ENCODE measurements at places on chromosomes 6 and 20.
A peak's percentile ranks its signal among the peaks of the same experiment; 100 is the strongest.

- no peak for DNase-seq
Observed at GRCh38 chr6:141513830-141514229, 618.9 kb upstream of the GJE1 start.

DNA sequence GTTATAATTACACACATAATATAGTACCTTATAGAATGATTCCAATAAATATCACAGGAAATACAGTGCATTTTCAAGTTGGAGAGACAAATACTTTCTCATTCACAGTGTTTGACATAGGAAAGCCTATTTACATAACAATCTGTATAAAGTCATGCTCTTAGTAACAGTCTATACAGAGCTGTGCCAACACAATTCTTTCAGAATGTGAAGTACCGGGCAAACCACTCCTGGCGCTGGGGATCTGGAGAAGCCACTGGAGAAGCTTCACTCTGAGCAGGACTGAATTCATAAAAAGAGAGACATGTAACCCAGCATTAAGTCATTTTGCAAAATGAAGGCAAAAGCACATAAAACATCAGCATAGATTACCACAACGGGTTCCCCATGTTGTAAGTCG is 24.9 kb upstream of the MCM9 start:
- DNase-seq: no peak

GRCh38 chr20:43658069-43658722 is 8.7 kb upstream of the MYBL2 start:
- no peak for DNase-seq

DNA sequence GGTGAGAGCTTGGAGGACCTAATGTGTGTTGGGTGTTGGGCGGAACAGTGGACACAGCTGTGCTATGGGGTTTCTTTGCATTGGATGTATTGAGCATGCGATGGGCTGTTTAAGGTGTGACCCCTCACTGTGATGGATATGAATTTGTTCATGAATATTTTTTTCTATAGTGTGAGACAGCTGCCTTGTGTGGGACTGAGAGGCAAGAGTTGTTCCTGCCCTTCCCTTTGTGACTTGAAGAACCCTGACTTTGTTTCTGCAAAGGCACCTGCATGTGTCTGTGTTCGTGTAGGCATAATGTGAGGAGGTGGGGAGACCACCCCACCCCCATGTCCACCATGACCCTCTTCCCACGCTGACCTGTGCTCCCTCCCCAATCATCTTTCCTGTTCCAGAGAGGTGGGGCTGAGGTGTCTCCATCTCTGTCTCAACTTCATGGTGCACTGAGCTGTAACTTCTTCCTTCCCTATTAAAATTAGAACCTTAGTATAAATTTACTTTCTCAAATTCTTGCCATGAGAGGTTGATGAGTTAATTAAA is 3.0 kb downstream of the HLA-A start:
- no peak for DNase-seq

GRCh38 chr6:97282238-97282725 is 734 bp downstream of the MMS22L start:
- peak; percentile 3 for DNase-seq

DNA sequence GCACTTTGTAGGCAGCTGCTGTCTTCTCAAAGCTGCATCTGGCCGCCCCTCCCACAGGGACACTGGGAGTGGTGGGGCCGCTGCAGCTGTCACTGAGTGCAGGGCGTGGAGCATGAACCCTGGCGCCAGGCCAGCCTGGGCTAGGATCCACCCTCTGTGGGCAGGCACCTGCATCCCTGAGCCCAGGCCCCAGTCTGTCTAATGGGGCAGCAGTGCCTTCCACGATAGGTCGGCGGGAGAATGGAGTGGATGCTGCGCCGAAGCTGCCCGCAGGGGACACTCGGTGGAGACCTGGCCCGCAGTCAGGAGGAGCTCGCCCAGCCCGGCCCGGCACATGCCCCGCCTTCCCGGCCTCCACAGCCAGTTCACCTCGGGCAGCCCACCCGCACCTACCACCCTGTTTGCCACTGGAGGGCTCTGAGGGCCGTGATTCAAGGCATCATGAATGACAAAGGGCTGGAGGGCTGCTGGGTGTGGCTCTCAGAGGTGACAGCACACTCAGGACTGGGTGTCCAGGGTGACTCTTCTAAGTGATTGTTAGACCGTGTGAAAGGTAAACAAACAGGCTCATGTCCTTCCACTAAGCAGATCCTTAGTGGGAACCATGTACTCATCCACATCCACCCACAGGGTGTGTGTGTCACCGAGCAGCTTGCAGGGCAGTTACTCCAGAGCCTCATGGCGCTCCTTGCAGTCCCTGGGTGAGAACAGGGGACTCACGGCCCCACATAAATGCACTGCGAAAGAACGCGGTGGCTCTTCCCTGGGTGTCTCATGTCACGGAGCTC is 133.9 kb downstream of the AGPAT4 start:
- no peak for DNase-seq

- DNase-seq: no peak
Observed at GRCh38 chr6:37690964-37691735, 6.5 kb downstream of the MDGA1 start.

GRCh38 chr6:35473850-35474130 is 5.6 kb downstream of the RPL10A start:
- no peak for DNase-seq

- DNase-seq: no peak
Observed at GRCh38 chr20:24798930-24799705, 150.0 kb upstream of the CST7 start.

DNA sequence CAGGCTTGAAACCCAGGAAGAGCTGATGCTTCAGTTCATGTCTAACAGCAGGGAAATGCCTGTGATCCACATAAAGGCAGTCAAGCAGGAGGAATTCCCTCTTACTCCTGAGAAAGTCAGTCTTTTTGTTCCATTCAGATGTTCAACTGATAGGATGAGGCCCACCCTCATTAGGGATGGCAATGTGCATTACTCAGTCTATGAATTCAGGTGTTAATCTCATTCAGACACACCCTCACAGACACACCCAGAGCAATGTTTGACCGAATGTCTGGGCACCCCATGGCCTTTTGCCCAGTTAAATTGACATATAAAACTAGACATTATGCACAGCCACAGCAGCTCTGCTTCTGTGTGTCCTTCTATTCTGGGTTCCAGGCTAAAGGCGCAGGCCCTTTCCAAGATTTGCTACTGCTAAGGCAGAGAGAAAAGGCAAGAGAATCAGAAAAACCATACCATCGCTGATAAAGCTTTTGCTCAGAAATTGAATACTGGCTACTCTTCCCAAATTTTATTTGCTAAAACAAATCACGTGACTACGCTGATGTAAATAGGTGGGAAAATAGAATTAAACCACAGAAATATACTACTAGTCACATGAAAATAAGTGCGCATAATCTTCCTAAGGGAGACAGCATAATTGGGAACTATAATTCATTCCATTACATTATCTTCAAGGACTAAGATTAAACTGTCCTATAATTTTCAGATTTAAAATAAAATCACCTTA is 625.0 kb upstream of the MAN1A1 start:
- no peak for DNase-seq

- no peak for DNase-seq
Observed at GRCh38 chr6:143399775-143400174, 50.7 kb downstream of the ADAT2 start.

GRCh38 chr6:9841886-9842725 is 572.8 kb downstream of the TFAP2A start:
- no peak for DNase-seq

GRCh38 chr20:50408526-50409364 is 101.4 kb upstream of the PTPN1 start:
- DNase-seq: no peak

- DNase-seq: no peak
Observed at GRCh38 chr20:59020938-59021551, 1.8 kb downstream of the TUBB1 start.

DNA sequence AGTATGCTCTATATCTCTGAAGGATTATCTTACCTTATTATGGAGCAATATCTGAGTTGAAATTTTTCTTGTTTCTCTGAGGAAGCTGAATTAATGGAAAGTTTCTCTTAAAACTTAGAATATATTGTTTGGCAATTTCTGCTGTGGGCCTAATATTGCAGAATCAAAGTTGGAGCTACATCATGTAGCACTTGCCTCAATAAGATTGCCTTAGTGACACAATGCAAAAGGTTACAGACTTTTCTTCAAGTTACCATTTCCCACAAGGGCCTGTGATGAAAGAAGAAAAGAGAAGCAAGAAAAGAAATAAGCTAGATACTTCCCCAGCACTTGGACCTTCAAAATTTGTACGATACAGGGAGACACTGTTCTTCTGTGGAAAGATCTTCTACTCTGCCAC is 151.2 kb downstream of the SOBP start:
- DNase-seq: no peak

GRCh38 chr6:8983202-8983688 is 547.9 kb upstream of the SLC35B3 start:
- peak; percentile 50 for DNase-seq

GRCh38 chr6:152151920-152152319 is 344.4 kb downstream of the ESR1 start:
- no peak for DNase-seq

DNA sequence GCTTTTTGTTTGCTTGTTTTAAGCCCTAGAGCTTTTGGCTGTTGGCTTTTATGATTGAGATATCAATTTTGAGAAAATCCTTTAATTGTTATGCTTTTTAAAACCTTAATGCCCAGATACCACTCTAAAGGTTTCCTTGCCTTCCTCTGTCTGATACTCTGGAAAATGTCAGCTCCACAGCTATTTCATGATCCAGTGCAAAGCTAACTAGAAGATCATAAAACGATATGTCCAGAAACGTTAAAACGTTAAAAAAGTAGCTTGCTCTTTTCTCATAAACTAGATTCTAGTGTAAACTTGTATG is 189.5 kb upstream of the TENT5A start:
- DNase-seq: no peak

GRCh38 chr6:71489736-71490135 is 201.1 kb downstream of the OGFRL1 start:
- no peak for DNase-seq

DNA sequence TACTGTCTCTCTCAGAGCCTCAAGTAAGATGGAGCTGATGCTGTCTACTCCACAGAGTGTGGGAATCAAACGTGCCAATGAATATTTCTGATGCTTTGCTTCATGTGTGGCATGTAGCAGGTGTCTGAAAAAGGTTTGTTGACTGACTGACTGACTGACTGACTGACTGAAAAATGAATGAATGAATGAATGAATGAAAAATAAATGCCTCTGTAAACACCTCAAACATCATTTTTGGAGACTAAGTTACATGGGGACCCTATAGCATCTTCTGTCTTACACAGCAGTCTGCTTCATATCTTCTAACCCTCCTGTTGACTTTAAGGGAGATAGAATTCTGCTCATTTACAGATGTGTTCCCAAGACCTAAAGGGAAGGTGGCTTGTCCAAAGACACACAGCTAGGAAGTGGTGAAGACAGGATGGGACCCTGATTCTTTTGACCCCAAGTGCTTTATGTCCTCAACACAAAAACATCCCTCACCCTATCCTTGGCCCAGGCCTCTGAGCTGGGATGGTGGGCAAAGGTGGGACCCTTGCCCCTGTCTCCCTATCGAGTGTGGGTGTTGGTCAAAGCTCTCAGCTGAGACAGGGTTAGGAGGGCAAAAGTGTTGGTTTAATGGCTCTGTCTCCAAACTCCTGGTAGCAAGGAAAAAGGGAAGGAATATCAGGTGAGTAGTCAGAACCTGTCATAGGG is 104.4 kb downstream of the TOX2 start:
- DNase-seq: no peak

GRCh38 chr20:184288-184687 is 5.2 kb downstream of the DEFB128 start:
- DNase-seq: no peak

GRCh38 chr6:101595276-101595675 is 201.8 kb downstream of the GRIK2 start:
- DNase-seq: no peak

DNA sequence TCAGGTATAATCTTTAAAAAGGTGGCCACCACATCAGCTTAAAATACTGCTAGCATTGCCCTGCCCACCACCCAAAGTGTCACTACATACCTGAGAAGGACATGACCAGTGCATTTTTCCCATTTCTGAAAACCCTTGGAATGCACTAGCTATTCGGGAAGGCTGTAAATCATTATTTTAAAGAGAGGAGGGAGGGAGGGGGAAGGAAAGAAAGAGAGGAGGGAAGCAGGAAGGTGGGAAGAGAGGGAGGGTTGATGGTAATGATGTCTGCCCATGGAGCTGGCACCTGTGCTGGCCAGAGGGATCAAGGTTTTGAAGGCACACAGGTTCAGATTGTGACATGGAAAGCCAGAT is 32.4 kb downstream of the VAPB start:
- no peak for DNase-seq

GRCh38 chr20:20019123-20019522 is 2.0 kb downstream of the NAA20 start:
- DNase-seq: no peak

DNA sequence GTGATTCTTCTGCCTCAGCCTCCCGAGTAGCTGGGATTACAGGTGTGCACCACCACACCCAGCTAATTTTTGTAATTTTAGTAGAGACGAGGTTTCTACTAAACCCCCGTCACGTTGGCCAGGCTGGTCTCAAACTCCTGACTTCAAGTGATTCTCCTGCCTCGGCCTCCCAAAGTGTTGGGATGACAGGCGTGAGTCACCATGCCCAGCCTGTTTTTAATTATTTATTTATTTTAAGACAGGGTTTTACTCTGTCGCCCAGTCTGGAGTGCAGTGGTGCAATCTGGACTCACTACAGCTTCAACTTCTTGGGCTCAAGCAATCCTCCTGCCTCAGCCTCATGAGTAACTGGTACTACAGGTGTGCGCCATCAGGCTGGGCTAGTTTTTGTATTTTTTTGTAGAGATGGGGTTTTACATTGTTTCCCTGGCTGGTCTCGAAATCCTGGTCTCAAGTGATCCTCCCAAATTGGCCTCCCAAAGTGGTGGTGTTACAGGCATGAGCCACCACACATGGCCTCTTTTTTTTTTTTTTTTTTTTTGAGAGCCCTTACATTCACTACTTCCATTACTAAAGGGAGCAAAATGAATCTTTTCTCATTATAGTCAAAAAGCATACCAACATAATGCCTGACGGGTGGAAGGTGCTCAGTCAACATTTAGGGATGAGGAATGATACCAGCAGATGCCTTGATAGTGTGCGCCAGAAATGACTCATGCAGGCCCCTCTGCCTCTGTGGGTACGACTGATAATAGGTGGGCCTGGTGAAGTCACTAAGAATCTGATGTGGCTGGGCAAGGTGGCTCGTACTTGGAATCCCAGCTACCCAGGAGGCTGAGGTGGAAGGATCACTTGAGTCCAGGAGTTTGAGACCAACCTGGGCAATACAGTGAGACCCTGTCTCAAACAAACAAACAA is 17.8 kb upstream of the RALGAPB start:
- no peak for DNase-seq
